ENCODE measurements at places on chromosomes 2 and 18.

DNA sequence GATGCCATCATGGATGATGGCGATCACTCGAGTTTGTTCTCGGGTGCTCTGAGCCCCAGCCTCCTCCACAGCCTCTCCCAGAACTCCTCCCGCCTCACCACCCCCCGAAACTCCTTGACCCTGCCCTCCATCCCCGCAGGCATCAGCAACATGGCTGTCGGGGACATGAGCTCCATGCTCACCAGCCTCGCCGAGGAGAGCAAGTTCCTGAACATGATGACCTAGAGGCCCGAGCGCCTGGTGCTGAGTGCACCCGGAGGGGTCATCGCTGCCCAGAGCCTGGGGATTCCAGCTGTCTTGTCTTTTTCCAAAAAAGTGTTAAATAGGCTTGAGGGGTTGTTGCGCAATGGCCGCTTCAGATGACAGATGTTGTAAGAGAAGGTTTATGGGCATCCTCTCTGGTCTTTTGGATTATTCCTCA lies 254.8 kb downstream of the GLI2 start:
- DNase-seq: no peak

GRCh38 chr2:235939471-235939870 lies 228.7 kb downstream of the GBX2 start:
- DNase-seq: no peak

DNA sequence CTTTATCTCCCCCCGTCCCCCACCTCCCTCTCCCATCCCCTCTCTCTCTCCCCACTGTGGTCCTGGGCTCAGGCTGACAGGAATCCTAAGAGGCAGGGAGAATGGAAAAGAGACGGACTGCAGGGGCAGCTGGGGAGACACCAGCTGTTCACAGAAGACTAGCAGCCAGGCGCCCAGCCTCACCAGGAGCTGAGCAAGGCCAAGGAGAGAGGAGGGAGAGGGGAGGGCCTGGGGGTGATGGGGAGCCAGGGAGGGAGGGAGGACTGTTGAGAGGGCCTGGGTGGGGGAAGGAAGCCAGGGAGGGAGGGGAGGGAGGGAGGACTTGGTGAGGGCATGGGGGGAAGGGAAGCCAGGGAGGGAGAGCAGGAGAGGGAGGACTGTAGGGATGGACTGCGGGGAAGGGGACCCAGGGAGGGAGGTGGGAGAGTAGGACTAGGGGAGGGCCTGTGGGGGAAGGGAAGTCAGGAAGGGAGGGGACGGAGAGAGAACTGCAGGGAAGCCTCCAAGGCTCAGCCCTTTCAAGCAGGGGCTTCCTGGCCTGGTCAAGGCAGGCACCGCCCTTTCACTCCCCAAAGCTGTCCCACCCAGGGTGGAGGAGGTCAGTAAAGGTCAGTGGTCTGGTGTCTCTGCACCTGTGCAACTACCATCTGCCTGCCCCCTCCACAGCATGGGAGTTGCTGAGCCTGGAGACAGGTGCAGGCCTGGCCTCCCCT lies 517.7 kb upstream of the MYT1L start:
- no peak for DNase-seq

DNA sequence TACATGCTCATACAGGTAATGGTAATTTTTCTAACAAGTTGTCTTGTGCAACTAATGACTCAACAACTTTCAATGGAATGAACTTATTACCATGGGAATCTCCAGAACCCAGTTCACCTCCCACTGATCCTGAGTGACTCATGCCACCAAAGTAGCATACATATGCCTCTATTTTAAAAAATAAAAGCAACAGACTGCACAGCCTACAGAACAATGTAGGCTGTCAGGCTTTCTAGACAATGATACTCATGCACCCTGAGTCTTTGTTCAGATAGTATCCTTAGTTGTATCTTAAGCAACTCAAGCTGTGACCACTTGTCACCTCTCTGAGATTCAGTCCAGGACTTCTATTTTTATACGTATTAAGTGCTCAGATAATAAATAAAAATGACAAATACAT lies 531.0 kb upstream of the SETBP1 start:
- peak; percentile 65 for DNase-seq

DNA sequence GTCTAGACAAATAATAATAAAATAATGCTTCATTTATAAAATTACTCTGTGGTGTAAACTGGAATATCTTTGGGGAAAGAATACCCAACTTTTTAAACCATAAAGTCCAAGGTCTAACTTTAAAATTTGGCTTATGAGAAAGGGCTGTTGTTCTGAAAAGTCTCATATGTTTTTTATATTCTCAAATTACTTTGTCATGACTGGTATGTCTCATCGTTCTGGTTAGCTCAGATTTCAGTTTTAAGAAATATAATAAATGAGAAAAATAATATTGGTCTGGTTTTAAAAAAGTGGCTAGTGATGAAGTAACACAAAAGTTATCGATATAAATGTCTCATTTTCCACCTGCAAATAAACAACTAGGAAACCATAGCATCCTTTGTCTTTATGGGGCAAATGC lies 1658.1 kb downstream of the LRP1B start:
- no peak for DNase-seq

DNA sequence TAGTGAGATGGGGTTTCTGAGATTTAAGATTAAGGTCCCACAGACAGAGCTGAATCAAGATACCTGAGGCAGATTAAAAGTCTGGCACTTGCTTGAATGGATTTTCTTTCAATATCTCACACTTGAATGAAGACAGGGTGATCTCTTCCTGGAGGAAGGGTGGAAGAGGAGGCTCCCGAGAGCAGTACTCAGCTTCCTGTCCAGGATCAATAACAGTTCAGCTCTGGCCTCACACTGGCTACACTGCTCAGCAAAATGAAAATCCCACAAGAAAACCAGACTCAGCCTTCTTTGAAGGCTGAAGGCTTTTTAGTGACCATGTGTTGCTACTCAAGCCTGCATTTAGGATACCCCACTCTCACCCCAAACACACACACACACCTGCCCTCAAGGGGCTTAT lies 11.1 kb downstream of the ARHGEF33 start:
- no peak for DNase-seq

DNA sequence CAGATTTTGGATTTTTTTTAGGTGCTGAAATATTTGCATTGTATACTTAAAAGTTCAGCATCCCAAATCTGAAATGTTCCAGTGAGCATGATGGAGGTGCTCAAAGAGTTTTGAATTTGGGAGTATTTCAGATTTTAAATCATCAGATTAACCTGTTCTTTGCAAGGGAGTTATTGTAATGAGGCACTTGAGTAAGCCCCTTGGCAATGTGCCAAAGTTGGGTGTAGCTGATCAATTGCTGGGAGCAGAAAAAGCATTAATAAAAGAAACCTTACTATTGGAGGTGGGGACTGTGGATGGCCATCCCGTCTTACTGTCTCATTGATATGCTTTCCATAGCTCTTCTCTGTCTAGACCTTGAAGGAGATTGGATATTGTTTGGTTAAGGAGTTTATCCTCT lies 28.3 kb downstream of the MALT1 start:
- DNase-seq: no peak

GRCh38 chr18:24613896-24614640 lies 153.6 kb downstream of the HRH4 start:
- DNase-seq: no peak

- DNase-seq: no peak
Measured at GRCh38 chr2:218320704-218321336, 28.5 kb upstream of the TMBIM1 start.

DNA sequence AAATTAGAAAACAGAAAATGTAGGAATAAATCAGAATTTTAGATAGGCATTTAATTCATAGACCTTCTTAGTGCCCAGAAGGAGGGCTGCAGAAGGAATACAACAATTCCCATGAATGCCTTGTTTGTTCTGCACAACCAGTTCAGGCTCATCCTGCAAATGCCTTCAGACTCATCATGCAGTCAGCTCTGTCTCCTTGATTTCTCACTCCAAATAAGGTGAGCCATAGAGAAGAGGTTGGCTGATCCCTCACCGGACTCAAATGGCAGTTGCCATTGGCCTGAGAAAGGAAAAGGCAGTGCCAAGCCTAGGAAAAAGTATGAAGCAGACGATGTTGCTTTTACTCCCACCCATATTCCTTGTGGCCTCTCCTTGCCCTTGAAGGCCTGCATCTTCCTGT lies 50.3 kb downstream of the DSC3 start:
- DNase-seq: no peak
